Central memory CD8-positive, alpha-beta T cell (primary cell): ENCODE measurements at places on chromosomes 1 and 21.

DNA sequence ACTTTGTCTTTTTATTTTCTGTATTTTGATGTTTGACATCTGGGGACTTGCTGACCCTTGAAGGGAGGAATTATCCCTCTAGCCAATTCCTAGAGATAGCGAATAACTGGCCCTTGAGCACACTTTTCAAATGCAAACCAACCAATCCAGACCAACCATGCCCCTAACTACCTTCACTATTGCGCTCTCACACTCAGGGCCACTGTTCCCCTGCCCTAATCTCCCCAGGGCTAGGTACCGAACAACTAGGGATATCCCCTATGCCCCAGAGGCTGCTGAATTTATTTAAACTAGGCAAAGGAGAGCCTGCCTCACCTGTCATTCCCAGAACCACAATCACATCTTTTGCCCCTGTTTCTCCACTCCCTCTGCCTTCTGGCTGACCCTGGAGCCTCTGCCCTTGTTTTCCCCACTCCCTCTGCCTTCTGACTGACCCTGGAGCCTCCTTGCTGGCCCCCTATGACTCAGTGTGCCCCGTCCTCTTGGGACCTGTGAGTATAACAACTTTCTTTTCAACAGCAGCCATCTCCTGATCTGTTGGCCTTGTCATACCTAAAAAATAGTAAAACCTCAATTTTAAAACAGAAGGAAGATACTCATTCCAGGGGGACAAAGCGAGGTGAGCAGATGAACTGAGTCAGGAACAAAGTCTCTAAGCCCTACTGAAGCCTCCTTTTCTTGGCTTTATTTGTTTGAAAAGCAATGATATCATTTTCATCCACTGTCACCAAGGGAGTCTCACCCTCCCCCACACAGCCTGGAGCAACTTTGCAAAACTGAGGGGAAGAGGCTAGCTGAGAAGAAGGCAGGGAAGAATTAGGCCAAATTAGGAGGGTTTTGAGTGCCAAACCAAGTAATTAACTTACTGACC, 115.5 kb downstream of the NMNAT2 start:
- DNase-seq, result no peak

DNA sequence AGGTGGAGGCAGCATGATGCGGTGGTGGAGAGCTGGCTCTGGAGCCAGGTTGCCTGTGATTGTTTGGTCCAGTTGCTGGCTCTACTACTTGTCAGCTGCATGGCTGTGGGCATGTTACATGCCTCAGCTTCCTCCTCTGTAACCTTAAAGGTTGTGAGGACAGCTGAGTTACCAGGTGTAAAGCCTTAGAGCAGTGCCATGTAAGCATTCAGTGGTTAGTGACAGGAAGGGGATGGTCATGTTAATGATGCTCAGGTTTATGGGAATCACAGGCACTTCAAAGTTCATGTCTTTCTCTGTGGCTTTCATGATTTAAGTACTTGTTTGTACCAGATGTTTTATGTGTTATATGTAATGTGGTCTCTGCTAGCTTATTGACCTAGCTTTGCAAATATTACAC, 32.6 kb downstream of the PTGFRN start:
- no peak for DNase-seq

DNA sequence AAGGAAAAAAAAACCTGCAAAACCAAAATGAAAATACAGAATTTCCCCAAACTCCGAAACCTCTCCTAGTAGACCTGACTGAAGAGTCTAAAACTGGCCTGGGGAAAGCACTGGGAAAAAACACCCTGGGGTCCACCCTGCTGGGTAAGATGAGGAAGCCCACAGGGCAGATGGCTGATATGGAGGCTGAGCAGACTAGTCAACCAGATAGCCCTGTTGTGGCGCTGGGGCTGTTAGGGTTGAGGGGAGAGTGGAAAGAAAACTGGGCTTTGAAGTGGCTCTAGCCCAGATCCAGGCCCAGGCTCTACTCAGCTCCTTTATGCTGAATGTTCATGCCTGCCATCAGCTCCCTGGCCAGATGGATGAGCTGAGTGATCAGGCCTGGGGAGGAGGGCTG, 6.8 kb upstream of the SLAMF1 start:
- DNase-seq, result no peak

DNA sequence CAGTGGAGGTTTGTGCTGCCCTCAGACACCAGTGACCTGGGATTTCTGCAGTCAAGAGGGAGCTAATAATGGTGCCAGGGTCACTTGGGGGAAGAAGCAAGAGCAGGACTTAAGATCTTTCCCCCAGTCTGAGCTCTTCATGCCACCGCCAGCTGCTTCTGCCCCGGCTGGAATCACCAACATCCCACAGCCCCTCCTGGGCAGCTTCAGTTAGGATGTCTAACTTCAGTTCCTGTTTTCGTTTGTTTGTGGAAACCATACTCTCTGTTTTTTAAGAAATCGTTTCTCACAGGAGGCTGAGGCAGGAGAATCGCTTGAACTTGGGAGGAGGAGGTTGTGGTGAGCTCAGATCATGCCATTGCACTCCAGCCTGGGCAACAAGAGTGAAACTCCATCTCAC, 25.6 kb upstream of the PRDM2 start:
- no peak for DNase-seq

DNA sequence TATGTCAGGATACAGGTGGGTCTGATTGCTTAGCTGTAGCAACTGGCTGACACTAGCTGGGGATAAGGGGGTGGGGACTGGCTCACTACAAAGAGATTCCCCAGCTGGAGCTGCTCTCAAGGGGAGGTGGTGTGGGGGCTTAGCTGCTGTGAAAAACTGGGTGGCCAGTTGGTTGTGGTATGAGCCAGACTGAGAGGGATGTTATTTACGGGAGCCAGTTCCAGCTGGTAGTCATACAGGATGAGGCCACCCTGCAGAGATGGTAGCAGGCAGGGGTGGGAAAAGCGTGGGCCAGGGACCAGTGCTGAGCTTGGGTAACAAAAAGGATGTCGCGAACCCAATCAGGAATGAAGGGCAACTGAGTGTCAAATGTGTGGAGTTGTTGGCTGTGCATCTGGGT, 204.0 kb upstream of the C21orf91 start:
- no peak for DNase-seq

DNA sequence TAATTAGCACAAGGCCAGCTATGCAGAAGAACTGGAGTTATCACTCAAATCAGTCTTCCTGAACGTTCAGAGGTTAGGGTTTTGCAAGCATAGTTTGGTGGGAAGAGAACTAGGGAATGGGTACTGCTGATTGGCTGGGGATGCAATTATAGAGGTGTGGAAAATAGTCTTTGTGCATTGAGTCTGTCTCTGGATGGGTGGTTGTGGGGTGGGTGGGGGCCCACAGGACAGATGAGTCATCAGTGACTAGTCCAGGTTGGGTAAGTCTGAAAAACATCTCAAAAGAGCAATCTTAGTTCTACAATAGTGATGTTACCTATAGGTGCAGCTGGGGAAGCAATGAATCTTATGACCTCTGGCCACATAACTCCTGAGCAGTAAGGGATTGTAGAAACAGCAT, 89.7 kb upstream of the HMCN1 start:
- no peak for DNase-seq

- DNase-seq, result no peak
These were observed 69.1 kb downstream of the AGPAT3 start for GRCh38 chr21:43934116-43934515.

GRCh38 chr1:36653850-36654249, 171.1 kb upstream of the CSF3R start:
- DNase-seq, result no peak
